Hematopoietic multipotent progenitor cell (in vitro differentiated cells): ENCODE measurements at places on chromosomes 12 and 14. TPM values are rescaled to one million over a fixed set of nuclear protein-coding genes. Genes with fewer than 3 reads are reported as not detected.

CCDC38 gene
- under 0.01 TPM for total RNA-seq

RNASE1 gene
- 1.3 TPM for total RNA-seq

TOMM20L gene
- 0.27 TPM for total RNA-seq

DNA sequence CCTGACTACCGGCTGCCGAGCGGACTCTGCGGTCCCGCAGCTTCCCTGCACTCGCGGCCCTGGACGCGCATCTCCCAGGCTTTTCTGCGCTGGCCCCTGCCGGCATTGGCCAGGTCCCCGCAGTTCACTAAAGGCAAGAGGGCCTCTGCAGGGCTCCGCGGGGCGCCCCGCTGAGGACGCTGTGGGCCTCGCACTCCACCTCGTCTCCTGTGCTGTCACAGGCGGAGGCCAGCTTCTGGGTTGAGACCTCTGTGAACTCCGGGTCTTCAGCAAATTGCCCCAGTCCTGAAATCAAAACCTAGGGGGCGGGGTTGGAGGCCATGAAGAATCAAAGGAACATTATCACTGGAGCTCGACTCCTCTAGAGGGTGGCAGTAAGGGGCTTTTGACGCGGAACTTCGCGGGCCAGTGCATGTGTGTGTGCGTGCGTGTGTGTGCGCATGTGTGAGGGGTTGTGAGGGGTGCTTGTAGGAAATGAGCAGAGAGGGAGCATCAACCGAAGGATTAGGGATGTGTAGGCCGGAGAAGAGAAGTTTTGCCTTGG lies 68.5 kb upstream of the CAPRIN2 start:
- no peak for DNase-seq

- no peak for DNase-seq
These were observed 4.5 kb upstream of the CORO1C start for GRCh38 chr12:108735855-108736254.

DNA sequence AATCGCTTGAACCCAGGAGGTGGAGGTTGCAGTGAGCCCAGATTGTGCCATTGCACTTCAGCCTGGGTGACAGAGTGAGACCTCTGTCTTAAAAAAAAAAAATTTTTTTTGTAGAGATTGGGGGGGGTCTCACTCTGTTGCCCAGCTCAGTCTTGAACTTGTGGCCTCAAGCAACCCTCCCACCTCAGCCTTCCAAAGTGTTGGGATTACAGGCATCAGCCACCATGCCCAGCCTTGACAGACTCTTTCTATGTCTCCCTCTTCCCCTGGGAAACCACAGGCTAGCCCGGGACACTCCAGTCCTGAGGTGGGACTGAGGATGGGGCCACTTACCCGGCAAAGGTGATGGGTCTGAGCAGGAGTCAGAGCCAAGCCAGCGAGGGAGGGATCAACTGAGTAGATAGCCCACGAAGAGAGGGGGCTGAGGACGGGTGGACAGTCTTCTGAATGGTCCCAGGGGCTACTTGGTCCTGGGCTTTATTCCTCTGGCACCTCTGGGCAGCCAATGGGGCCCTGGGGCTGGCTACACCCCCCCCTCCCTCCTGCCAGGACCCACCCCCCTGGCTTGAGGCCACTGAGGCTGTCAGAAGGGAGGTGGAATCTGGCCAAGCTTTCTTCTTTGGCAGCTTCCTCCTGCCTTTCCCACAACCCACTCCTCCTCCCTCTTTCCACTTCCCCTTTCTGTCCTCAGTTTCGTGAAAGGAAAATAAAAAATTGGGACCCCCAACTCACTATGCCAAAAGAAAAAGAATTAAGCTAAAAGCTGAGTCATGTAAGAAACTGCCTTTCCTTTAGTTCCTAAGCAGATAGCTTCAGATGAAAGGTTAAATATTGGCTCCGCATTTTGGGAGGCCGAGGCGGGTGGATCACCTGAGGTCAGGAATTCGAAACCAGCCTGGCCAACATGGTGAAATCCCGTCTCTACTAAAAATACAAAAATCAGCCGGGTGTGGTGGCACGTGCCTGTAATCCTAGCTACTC lies at the start of gene SDS:
Gene SDS, minus strand, starts transcription at position 453 of the 981 bp plus-strand sequence. CDS start 4,179 bp downstream, outside the sequence.
- DNase-seq, result no peak
